Myometrial cell (primary cell): ENCODE measurements at places on chromosomes 7 and 10. TPM values are rescaled to one million over a fixed set of nuclear protein-coding genes. Genes with fewer than 3 reads are reported as not detected.

Gene PNLIP
- total RNA-seq: not detected in 2 replicates

Gene PALD1
- under 0.01 TPM in 2 replicates for total RNA-seq

Gene CALCR
- total RNA-seq: not detected in 2 replicates

Gene NEUROG3
- total RNA-seq: not detected in 2 replicates

Gene MXI1
- 2.7 and 6.3 TPM in 2 replicates for total RNA-seq

Gene RET
- total RNA-seq: 0.29 and 0.35 TPM in 2 replicates

Gene TMEM178B
- total RNA-seq: under 0.01 TPM in 1 of 2 replicates, not detected in the other

Gene RNF148
- not detected in 2 replicates for total RNA-seq

Gene CFTR
- under 0.01 TPM in 1 of 2 replicates, not detected in the other for total RNA-seq

Gene LEP
- total RNA-seq: not detected in 2 replicates

Gene SLK
- total RNA-seq: 19.3 and 26.8 TPM in 2 replicates

Gene KLLN
- under 0.01 and 0.71 TPM in 2 replicates for total RNA-seq

Gene TUBB8
- not detected in 2 replicates for total RNA-seq

Gene ANKRD26
- 3.7 and 4.6 TPM in 2 replicates for total RNA-seq

Gene C10orf90
- total RNA-seq: not detected in 2 replicates

Gene IPMK
- total RNA-seq: 1.4 and 1.9 TPM in 2 replicates

Gene RAPGEF5
- 0.29 TPM in 1 of 2 replicates, not detected in the other for total RNA-seq

Gene SLC18A3
- total RNA-seq: not detected in 2 replicates

Gene RARRES2
- total RNA-seq: 0.86 and 4.8 TPM in 2 replicates

Gene KLF14
- total RNA-seq: not detected in 2 replicates

Gene AGMO
- total RNA-seq: not detected in 2 replicates

Gene MAGI2
- total RNA-seq: 1.7 and 1.9 TPM in 2 replicates

Gene LRRD1
- not detected in 2 replicates for total RNA-seq

Gene WASHC2A
- 24.5 and 29.2 TPM in 2 replicates for total RNA-seq

Gene SYCE1
- total RNA-seq: 0.58 TPM in 1 of 2 replicates, not detected in the other

Gene WIPF3
- total RNA-seq: not detected in 2 replicates

Gene ABCB4
- 0.29 TPM in 1 of 2 replicates, not detected in the other for total RNA-seq

Gene ANKRD30A
- total RNA-seq: not detected in 2 replicates

Gene GIMAP8
- not detected in 2 replicates for total RNA-seq

Gene OR2A7
- 0.89 TPM in 1 of 2 replicates, not detected in the other for total RNA-seq

Gene ZCCHC24
- 29.7 and 33.3 TPM in 2 replicates for total RNA-seq

Gene GALNT17
- not detected in 2 replicates for total RNA-seq

Gene SFTPD
- not detected in 2 replicates for total RNA-seq

Gene ARHGEF35
- total RNA-seq: under 0.01 and 2.5 TPM in 2 replicates

Gene FAM241B
- total RNA-seq: 0.18 and 0.29 TPM in 2 replicates

Gene TEX36
- total RNA-seq: not detected in 2 replicates

Gene TTYH3
- 46.8 and 50.2 TPM in 2 replicates for total RNA-seq

Gene FAM25A
- total RNA-seq: not detected in 2 replicates

Gene DNAJC30
- 7.2 and 8.2 TPM in 2 replicates for total RNA-seq

Gene CYP2C19
- total RNA-seq: not detected in 2 replicates

Gene GHRHR
- total RNA-seq: not detected in 2 replicates

Gene DGKI
- 0.86 and 0.89 TPM in 2 replicates for total RNA-seq

Gene C7orf33
- total RNA-seq: not detected in 2 replicates
